Stimulated activated CD8-positive, alpha-beta memory T cell treated with anti-CD3 and anti-CD28 coated beads, Interleukin-2, amount 100 ng/mL, for 1 hour (primary cell): ENCODE measurements at places on chromosomes 4 and X.

DNA sequence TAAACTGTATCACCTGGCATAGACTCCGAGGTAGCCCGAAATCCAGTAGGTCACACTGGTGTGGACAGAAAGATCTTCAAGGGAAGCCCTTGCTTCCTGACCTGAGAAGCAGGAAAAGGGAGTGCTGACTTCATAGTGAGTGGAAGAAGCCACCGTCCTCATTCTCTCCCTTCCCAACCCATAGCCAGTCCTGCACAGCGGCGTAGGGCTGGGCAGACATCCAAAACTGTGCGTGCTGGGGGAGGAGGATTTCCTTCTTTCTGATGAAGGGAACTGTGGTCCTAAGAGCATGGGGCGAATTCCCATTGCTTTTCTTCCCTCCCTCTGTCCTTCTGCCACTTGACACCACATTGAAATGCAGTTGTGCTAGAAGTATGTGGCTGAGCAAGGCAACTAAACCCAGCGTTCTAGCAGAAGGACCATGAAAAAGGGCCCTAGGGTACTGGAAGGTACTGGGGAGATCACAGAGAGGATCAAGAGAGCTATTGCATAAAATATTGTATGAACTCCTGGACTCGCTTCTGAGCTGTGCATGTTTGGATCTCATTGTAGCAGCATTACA lies 66.9 kb downstream of the STOX2 start:
- DNase-seq = no peak

- no peak for DNase-seq
Observed at GRCh38 chr4:78311306-78311705, 240.3 kb upstream of the ANXA3 start.

DNA sequence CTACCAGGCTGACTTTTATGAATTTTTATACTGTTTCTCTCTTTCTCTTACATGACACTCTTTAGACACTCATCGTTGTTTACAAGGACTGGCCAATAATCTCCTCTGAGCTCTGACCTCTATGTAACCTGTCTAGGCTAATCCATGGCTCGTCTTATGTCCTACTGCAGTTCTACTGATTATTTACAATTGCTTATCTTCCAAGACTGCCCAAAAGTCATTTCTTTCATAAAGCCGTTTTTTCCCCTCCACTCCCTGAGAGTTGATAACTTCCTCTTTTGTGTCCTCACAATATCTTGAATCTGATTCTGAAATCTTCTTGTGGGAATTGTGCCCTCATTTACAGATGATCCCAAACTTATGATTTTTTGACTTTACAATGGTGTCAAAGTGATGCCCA lies 18.3 kb upstream of the SNCA start:
- DNase-seq = no peak

DNA sequence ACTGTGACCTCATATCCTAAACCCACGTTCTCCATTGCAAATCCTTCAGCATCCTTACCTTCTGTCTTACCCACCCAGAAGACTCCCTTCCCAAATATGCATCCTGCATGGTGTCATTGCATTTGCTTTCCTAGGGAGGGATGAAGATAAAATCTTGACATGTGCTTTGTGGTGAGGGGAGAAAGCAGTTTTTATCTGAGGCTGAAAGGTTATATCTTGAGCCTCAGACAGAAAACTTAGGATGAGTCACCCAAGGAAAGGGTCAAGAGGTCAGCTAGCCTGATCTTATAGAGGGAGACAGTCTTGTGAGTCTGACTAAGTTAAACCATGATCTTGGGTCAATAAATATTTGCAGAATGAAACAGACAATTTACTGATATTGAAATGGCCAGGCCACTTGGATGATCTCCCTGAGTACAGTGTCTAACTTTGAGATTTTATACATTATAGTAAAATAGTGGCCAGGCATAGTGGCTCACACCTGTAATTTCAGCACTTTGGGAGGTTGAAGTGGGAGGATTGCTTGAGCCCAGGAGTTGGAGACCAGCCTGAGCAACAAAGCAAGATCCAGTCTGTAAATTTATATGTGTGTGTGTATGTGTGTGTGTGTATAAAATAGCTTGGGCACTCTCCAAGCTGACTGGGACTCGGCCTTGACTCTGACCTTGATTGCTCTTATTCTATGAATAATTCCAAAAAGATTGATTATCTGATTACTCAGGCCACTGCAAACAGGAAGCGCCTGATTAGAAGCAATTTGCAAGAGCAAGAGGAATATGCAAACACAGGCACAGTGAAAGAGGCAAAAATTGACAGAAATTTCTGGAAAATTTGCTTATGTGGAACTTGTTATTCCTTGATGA lies 15.4 kb upstream of the FAM9C start:
- no peak for DNase-seq

DNA sequence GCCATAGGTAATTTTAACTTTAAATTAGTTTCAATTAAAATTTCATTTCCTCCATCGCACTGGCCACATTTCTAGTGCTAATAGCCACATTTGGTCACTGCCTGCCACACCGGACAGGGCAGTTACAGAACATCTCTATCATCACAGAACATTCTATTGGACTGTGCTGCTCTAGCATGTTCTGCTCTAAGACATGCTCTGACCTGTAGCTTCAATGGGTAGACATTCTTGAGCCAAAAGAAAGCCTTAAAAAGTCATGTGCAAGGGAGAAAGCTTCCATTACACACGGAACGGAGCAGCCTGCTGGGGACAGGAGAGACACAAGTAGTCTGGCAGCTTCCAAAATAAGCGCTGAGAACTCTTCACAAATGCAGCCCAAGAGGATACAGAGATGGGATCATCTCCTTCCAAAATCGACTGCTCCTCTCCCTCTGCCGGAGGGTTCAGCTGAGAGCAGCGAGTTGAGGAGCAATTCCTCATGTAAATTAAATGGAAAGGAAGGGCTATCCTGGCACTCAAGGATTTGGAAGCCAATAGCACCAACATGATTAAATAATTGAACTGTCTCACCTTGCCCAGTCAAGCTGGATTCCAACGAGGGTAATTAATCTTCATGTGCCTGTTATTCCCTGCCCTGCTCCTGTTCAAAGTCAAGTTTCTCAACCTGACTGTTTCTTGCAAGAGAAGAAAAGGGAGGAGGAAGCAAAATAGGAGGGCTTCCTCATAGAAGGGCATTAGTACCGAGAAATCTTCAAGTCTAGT lies 336.4 kb upstream of the NOCT start:
- no peak for DNase-seq

GRCh38 chrX:40864972-40865371 lies 129.6 kb upstream of the MED14 start:
- no peak for DNase-seq

DNA sequence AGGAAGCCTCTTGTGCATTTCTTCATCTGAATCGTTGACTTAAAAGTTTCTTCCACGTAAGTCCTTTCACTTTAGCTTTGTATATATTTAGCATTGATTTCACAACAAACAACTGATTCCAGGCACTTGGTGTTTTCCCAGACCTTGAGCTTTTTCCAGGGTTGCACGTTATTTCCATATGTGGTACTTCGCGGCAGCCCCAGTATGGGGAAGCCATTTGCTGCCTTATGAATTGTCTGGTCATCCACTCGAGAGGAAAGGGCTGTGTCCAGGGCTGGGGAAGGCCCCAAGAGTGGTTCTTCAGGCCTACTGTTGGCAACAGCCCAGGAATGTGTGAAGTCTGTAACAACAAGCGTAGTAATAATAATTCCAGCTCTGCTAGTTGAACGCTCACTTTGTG lies 2.8 kb upstream of the TLR8 start:
- DNase-seq = no peak

DNA sequence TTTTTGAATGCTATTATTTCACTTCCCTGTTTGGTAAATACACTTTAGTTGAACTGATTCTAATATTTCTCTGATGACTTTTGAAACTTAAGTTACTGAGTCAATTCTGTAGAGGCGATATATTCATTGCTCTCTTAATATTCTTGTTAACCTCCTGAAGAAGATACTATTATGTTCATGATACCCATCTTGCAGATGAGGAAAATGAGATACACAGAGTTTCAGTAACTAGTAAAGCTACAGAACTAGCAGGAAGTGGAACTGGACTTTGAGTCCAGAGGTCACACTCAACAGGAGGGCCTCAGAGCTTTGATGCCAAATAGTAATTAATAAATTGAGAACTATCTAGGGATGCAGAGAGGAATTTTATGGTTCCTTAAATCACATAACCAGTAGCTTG lies 70.0 kb downstream of the PCDH7 start:
- DNase-seq = no peak

GRCh38 chr4:95091272-95091671 lies 333.5 kb downstream of the BMPR1B start:
- no peak for DNase-seq

DNA sequence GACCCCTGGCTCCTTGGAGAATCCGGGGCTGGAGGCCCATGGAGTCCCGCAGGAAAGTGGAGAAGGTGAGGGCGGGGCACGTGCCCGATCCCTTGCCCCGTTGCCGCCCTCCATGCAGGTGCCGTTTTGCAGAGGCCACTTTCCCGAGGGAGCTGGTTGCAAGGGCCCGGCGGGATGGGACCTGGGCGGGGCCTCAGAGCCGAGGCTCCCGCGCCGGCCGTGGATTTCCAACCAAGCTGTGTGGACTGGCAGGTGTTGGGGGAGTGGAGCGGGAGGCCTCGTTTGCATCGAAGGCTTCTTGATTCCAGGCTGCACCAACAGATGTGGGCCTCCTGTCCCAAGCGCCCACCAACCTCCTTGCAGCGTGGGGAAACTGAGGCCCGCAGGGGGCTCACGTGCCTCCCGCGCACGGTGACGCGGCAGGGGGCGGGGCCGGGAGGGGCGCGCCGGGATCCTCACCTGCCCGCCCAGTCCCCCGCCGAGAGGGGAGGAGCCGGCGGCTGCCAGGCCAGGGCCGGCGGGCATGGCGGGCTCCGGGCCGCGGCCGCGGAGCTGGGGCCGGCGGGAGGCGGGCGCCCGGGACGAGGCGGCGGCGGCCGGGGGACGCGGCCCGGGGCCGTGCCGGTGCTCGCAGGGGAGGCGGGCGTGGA lies 24.9 kb downstream of the SH3BP2 start:
- DNase-seq = no peak

- DNase-seq = no peak
Observed at GRCh38 chr4:141692081-141692480, 55.7 kb downstream of the IL15 start.

DNA sequence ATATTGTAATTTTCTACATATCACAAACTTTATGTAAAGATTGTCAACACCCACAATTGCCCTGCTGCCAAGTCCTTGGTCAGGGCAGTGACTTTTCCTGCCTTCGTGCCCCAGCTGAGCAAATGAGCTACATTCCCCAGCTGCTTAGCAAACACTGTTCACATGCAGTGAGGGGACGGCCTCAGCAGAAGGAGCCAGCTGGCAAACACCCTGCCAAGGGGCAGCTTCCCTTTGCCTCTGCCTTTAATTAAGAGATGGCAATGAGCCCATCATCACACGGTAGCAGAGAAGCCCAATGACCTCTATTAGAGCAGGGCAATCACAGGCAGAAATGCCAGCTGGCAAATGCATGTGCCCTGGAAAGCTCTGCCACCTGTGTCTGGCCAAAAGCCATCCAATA lies 253.4 kb downstream of the EPHA5 start:
- DNase-seq = no peak

- no peak for DNase-seq
Observed at GRCh38 chr4:1402021-1402515, 4.2 kb downstream of the NKX1-1 start.

GRCh38 chrX:69136546-69137331 lies 28.5 kb downstream of the PJA1 start:
- no peak for DNase-seq

- no peak for DNase-seq
Observed at GRCh38 chrX:47285836-47286320, 53.1 kb downstream of the USP11 start.

DNA sequence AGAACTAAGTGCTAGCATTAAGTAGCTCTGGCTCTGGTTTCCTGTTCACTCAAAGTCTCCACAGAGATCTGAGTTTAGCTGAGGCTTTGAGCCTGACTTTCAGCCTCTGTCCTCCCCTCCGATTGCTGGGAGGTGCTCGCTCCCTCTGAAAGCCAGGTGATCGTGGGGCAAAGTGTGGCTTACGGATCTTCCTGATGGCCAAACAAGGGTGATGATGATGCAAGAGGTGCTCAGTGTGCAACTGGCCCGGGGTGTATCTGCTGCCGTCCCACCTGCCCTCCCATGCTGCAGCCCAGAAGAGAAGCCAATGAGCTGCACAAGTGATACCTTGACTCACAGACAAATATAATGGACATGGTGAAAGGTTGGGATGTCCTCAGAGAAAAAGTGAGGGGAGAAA lies 169.2 kb upstream of the TBC1D9 start:
- DNase-seq = no peak

GRCh38 chrX:53312946-53313727 lies 31.8 kb upstream of the IQSEC2 start:
- DNase-seq = peak; percentile 28

- DNase-seq = no peak
Observed at GRCh38 chrX:118211891-118212816, 95.5 kb upstream of the KLHL13 start.

- DNase-seq = no peak
Observed at GRCh38 chr4:123232439-123232838, 164.2 kb upstream of the SPRY1 start.

DNA sequence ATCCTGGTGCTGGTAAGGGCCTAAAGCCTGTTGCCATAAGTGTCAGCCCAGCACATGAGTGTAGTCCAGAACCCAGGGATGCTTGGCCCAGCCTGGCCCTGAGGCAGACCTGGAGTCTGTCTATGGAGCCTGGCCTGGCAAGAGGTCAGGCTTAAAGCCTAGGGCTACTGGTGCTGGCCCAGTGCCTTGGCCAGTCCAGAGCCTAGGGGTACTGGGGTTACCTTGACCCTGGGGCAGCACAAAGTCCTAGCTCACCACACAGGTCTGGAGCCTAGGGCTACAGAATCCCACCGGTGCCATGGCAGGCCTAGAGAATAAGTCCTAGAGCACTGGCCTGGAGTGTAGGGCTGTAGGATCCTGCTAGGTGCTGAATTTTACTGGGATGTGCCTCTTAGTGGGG lies 393.8 kb downstream of the MAGEE1 start:
- DNase-seq = no peak

DNA sequence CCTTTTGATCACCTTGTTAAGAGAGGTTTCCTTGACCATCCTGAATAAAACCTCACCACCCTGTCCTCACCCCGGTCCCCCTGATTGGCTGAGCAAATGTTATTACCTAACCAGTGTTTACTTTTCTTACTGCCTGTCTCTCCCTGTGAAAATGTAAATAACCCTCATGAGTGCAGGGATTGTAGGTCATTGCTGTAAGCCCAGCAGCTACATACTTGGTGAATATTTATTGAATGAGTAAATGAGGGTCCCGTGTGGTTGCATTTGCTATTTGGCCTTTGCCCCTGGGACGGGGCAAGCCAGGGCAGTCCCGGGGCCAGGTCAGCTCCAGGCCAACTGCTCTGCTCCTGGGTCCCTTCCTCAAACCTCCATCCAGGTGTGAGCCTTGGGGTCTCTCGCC lies 55.5 kb upstream of the CLCN4 start:
- no peak for DNase-seq

GRCh38 chr4:108512615-108513505 lies 107.5 kb upstream of the RPL34 start:
- no peak for DNase-seq

GRCh38 chr4:12588582-12588981 lies 895.6 kb downstream of the RAB28 start:
- no peak for DNase-seq

- DNase-seq = no peak
Observed at GRCh38 chr4:102959496-102959895, 60.0 kb downstream of the SLC9B1 start.
